ENCODE measurements at places on chromosomes 2 and 18. TPM values are rescaled to one million over a fixed set of nuclear protein-coding genes. Genes with fewer than 3 reads are reported as not detected.

DNA sequence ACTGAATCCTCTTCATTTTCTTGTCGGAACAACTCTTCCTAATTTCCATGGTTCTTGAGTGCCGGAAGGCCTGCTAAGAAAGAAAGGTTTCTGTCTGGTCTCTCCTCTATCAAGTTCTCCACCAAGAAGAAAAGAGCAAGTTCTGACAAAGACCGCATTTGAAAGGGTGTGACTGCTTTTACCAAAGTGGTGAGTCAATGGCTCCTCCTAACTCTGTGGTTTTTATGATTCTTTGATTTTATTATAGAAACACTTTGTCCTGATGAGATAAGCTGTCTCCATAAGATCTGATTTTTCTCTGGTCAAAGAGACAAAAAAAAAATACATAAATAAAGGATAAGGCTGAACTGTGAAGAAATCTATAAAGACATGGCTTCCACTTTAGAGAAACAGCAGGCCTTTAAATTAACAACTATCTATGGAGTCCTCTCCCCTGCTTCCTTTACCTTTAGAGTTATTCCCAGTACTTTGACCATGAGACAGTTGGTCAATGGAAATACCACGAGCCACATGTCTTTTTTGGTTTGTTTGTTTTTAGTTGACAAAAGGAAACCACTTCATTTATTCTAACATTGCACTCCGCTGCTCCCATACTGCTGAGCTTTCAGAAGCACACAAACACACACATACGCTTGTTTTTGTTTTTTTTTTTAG, 67.7 kb downstream of the REL start:
- no peaks in the 10 kb centered on the region for H3K27me3 ChIP-seq
- H3K4me3 ChIP-seq: no peak overlapping the region
- no peak for DNase-seq
- H3K27ac ChIP-seq: no peak overlapping the region
- no peaks in the 10 kb centered on the region for H3K4me1 ChIP-seq

DNA sequence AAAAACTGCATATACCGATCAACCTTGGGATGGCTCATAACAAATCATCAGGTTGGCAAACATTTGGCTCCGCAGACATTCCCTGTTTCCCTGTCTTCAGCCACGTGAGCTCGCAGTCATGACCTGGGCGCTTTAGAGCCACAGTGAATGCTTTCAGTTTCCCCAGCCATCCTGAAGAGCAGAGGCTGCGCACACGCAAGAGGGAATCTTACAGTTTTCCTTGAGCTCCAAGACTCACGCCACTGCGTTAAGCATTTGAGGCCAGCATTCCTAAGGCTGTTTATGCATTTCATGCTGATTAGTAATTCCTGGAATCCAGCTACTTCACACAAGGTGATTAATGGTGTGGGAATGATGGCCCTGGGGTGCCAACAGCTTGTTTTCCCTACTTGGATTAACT, 95.1 kb downstream of the MTCL1 start:
- no peak for DNase-seq
- H3K36me3 ChIP-seq: no peaks in the 10 kb centered on the region
- no peak overlapping the region for H3K27ac ChIP-seq
- H3K4me1 ChIP-seq: no peaks in the 10 kb centered on the region
- H3K4me3 ChIP-seq: no peak overlapping the region

GRCh38 chr2:205218056-205218455, 464.2 kb upstream of the NRP2 start:
- H3K36me3 ChIP-seq: no peaks in the 10 kb centered on the region
- no peaks in the 10 kb centered on the region for H3K27me3 ChIP-seq
- no peaks in the 10 kb centered on the region for H3K4me1 ChIP-seq

DNA sequence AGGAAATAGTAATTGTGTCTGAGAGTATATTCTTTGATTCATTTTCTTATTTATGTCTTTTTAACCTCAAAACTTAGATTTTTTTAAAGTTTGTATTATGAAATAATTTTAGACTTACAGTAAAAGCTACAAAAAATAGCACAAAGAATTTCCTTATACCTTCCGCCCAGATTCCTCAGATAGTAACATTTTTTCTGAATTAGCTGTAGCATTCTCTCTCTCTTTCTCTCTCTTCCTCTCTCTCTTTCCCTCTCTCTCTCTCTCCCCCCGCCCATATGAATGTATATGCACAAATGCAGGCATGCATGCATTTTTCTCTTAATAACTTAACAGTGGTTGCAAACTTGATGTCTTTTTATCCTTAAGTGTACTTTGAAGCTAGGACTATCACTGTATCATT, 361.1 kb upstream of the NRP2 start:
- no peak overlapping the region for H3K27ac ChIP-seq
- no peak for DNase-seq
- no peaks in the 10 kb centered on the region for H3K36me3 ChIP-seq
- no peaks in the 10 kb centered on the region for H3K27me3 ChIP-seq

DNA sequence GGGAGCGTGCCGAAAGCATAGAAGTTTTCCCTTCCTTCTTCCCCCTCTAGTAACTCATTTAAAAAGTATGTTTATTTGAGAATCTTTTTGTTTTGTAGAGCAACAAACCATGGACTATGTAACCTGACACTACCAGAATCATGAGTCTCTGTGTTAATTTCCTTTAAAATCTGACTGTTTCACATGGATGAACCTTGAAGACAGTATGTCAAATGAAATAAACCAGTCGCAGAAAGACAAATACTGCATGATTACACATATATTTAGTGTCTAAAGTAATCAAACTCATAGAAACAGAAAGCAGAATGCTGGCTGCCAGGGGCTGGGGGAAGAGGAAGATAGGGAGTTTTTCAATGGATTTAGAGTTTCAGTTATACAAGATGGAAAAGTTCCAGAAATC, 32.3 kb downstream of the PTPN2 start:
- no peaks in the 10 kb centered on the region for H3K27me3 ChIP-seq
- H3K27ac ChIP-seq: no peak overlapping the region
- peaks cover 11% of the 10 kb centered on the region for H3K36me3 ChIP-seq
- peaks cover 5% of the 10 kb centered on the region for H3K4me1 ChIP-seq

- no peak overlapping the region for H3K4me3 ChIP-seq
- no peaks in the 10 kb centered on the region for H3K36me3 ChIP-seq
- DNase-seq: no peak
- H3K4me1 ChIP-seq: no peaks in the 10 kb centered on the region
- H3K27ac ChIP-seq: no peak overlapping the region
Measured at GRCh38 chr18:53457068-53457467, 767.4 kb downstream of the MBD2 start.

GRCh38 chr2:202335791-202336467, 40.2 kb upstream of the BMPR2 start:
- H3K36me3 ChIP-seq: no peaks in the 10 kb centered on the region
- H3K4me3 ChIP-seq: no peak overlapping the region
- no peaks in the 10 kb centered on the region for H3K27me3 ChIP-seq
- H3K27ac ChIP-seq: no peak overlapping the region

KCNG3 gene
- 2.8 TPM for total RNA-seq

CTNNA2 gene
- total RNA-seq: 0.37 TPM

DNA sequence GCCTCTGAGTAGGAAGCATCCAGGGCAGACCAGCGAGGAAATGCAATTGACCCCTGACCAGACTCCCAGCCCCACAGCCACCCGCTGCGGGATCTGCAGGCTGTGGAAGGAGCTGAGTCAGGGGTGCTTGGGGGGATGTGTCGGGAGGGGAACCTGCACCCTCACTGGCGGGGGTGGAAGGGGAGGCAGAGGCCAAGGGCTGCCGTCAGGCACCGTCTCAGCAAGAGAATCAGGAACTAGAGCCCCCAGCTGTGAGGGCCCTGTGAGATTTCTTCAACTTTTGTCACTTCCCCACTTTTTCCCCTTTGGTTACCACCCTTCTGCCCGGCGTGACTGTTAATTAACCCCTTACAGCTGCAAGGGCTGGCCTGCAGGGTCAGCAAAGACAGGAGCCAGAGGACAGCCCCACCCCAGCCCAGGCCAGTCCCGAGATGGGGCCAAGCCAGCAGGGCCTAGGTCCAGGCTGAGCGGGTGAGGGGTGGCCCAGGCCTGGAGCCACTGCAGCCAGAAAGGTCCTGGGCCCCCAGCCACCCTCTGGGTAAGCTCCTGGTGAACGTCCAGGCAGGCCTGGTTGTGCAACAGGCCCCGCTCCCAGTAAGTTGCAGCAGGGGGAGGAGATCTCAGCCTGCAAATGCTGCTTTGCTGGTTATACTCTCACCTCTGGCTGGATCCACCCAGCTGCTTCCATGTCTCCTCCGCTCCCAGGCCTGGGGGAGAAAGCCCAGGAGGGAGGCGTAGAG, 147.0 kb upstream of the ID2 start:
- peak overlapping the region; percentile 86 for H3K27ac ChIP-seq
- no peak overlapping the region for H3K4me3 ChIP-seq
- no peaks in the 10 kb centered on the region for H3K36me3 ChIP-seq
- no peaks in the 10 kb centered on the region for H3K27me3 ChIP-seq

DNA sequence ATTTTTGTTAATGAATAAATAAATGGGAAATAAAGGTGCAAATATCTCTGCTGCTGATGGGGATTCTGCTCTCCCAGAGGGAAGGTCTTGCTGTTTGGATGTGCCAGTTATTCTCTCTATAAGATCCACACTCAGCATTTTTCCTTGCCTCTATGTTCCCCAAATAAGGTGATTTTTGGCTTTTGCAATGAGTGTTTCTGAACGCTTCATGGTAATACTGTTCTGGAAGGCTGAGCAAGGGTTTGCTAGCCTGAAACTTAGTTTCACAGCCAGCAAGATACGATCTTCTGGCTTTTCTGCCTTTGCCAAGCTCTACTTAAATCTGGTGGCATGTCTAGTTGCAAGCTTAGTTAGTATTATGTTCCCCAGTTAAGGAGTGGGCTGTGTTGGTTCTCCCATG, 114.6 kb downstream of the LPIN1 start:
- no peaks in the 10 kb centered on the region for H3K36me3 ChIP-seq
- no peak for DNase-seq
- H3K27me3 ChIP-seq: no peaks in the 10 kb centered on the region
- H3K4me3 ChIP-seq: no peak overlapping the region
- H3K27ac ChIP-seq: no peak overlapping the region

ZDBF2 gene
- 6.3 TPM for total RNA-seq

GRCh38 chr2:78118037-78118436, 595.9 kb upstream of the LRRTM4 start:
- no peak overlapping the region for H3K27ac ChIP-seq
- H3K4me3 ChIP-seq: no peak overlapping the region
- no peak for DNase-seq
- H3K4me1 ChIP-seq: no peaks in the 10 kb centered on the region
- no peaks in the 10 kb centered on the region for H3K36me3 ChIP-seq

ZSCAN30 gene
- 14.6 TPM for total RNA-seq

SLC38A11 gene
- 1.2 TPM for total RNA-seq

MOGAT1 gene
- not detected for total RNA-seq

Measured in lung (tissue), 17 donors.